Prostate gland (tissue), 2 donors: ENCODE measurements at places on chromosomes 4 and X.

DNA sequence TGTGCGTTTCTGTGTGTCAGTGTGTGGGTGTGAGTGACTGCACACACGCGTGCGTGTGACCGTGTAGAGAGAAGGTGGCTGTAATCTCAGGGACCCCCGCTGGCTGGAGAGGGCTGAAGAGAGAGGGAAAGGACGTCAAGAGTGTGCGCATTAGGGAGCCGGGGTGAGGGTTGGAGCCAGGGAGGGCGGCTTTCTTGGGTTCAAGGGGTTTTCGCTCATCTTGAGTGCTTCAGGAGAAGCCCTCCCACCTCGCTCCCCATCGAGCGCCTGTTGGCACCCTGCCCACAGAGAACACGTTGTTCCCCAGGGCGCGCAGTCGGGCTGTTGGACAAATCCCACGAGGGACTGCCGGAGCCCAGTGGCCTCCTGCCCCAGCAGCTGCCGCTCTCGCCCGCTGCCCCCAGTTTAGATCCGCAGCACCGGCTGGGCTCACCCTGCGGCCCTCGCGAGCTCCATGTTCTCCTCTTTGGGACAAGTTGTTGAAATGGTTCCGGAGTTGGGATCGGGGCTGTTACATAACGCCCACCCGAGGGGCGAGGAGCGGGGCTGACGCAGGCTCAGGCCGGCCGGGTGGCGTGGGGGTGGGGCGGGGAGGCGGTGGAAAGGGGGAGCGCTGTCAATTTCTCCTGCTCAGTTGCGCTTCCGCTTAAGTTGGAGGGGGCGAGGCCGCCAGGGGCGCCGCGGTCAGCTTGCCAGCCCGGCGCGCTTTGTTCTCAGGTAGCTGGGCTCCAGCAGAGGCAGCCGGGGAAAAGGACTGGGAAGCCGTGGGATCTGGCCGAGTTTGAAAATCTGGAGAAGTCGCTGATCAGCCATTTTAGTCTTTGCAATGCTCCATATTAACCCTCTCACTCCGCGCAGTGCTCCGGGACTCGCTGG, 1.6 kb downstream of the GRIA2 start:
- no peak for DNase-seq

DNA sequence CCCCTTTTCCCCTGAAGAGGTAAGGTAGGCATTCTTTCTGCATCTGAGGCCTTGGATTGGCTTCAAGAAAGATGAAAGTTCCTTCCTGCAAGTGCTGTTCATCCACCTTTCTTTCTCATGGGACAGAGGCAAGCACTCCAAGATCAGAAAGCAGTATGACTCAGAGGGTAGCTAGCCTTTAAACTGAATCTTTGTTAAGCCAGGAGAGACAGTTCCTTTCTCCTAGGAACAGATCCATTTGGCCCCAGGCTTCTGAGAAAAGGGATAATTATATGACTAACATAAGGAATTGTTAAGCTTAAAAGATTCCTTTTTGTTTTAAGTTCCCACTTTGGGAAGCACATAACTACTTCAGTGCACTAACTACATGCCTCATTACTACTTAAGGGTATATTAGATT, 192.0 kb downstream of the PPP3CA start:
- DNase-seq = no peak

DNA sequence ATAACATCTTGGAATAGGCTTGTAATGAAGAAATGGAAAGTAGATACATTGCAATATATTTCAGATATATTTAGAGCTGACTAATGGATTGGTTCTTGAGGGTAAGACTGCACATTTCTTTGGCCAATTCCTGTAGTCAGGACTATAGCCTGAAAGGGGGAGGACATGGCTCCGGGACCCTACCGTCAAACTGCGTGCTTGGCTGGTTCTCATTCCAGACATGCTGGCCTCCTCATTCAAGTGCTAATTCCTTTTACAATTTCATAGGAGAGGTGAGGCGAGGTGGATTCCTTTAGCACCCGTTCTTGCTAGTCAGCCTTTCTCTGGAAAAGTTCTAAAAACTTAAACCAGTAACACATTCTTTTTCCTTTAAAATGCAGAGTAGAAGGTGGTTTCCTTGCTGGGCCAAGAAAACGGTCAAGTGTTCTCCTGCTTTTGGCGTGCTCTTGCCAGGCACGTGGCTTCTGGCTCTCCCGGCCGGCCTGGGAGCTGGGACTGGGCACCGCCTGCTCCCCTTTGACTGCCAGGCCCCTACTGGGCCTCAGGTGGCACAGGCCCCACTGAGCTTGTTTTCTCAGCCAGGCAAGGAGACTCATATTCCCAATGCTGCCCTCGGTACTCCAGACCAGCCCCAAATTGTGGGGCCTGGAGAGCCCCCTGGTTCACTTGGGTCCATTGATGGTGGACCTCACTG, 167.2 kb downstream of the STK32B start:
- no peak for DNase-seq

DNA sequence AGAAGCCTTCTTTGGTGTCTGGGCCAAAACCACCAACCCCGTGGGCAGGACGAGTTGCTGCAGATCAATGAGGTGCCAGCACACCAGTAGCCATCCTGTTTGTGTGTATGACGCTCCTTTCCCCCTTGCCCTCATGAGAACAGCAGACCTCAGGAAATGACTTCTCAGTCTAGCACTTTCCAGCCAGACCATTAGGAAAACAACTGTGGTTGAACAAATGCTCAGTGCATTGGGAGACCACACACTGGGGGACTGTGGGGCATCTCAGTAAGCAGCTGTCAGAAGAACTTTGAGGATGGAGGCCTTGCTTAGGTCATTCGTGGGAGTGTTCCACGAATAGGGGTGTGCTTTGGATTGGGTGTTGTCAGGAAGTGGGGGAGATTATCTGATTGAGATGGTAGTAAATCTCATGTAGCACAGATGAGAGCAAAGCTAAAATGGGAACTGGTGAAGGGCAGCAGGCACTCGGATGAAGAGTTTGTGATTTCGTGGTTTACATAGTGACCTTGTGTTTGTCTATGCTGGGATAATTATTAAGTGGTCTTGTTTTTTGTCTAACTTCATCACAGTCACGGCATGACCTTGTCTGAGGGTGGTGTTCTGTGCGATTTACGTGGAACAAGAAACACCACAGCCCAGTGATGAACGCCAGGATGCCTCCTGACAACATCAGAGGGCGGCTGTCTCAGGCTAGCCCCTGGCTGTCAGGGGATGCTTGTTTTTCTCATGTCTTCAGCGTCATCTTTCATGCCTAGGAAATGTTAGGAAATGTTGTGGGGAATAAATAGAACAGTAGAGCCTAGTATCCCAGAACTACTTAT, 70.1 kb downstream of the USP46 start:
- DNase-seq = no peak

DNA sequence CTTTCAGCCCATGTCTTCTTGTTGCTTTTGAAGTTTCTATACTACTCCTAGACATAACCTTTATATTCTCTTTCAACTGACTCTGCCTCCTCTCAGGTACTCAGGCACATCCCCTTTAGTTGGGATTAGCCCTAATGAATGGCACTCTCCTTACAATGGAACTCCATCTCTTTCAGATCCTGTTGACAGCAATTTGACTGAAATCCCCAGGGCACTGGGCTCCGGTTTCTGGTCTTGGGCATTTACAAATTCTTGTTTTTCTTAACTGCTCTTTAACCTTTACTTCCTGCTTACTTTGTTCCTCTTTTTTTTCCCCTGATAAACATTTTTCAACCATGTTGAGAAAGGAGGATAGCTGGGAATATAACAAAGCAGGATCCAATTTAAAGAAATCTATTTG, 68.9 kb downstream of the ENOX2 start:
- DNase-seq = no peak
